ENCODE measurements at places on chromosomes 7 and 10.
A peak's percentile ranks its signal among the peaks of the same experiment; 100 is the strongest.

DNA sequence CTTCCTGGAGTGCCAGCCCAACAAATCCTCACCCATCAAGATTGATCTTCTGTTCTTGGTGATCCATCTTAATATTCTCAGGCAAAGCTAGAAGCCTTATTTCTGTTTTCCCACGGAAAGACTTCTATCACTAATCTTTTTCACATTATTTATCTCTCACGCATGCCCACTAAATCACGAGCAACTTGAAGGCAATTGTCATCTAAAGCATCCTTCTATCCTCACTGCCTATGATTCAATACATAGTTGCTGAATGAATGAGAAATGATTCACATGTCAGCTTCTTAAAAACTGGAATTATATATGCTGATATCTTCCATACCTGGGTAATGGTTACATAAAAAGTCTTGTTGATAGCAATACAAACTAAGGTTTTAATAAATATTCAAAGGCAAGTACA lies 12.6 kb upstream of the COL1A2 start:
- DNase-seq = no peak

DNA sequence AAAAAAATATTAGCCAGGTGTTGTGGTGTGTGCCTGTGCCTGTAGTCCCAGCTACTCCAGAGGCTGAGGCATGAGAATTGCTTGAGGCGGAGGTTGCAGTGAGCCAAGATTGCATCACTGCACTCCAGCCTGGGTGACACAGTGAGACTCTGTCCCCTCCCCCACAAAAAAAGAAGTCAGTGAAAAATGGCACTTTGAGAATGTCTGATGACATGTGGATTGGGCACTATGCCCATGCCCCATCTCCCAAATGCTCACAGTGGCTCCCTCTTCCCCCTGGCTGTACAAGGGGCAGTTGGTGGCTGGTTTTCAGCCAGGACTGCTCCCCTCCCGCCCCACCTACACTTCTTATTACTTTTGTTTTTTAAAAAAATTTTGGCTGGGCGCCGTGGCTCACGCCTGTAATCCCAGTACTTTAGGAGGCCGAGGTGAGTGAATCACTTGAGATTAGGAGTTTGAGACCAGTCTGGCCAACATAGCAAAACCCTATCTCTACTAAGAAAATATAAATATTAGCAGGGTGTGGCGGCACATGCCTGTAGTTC lies 26.1 kb downstream of the IL15RA start:
- DNase-seq = no peak

DNA sequence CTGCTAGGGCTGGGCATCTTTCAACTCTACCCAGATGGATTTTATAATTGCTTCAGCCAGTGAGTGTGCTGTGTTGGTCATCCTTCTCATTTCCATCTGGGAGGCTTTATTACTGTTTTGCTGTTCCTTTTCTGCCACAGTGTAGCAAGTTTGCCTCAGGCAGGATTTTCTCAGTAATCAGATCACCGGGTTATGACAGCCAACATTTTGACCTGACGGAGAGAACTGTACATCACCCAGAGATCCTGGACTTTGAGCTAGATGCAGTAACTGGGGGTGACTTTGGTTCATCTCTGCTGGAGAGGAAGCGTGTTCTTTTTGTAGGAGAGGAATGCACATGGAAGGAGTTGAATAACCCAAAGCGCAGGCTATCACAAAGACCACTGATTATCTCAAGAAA lies 111.8 kb upstream of the AGR3 start:
- no peak for DNase-seq

- no peak for DNase-seq
Observed at GRCh38 chr7:3274131-3274530, 26.9 kb upstream of the SDK1 start.

DNA sequence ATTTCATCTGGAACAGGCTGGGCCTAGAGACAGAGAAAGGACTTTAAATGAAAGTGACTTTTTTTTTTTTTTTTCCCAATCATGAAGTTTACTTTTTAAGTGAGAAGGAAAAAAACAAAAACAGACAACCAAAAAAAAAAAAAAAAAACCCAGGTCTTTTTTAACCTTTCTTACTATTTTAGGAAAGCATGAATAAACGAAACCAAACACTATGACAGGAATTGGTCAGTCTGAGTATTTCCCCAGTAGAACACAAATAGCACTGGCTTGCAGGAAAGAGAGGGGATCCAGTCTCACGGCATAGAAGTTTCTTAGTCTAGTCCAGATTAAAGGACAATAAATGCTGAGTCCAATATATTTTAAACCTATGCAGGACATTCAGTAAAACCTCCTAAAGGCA lies 180.5 kb upstream of the CCDC6 start:
- no peak for DNase-seq

GRCh38 chr10:70597856-70598815 lies 4.4 kb downstream of the PRF1 start:
- DNase-seq = no peak

DNA sequence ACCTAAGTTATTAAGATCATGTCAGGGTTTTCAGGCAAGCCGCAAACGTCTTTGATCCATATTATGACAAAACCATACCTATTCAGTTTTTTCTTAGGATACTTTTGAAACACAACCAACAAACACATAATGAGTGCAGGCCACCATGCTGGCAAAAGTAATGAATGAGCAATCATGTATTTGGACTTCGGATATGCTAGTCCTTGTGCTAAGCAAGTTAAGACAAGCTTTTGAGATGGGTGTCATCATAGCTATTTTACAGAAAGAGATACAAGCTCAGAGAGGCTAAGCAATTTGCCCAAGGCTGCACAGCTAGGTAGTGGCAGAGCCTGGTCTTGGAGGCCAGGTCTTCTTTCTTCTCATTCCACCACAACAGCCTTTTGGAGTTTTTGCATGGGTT lies 12.5 kb upstream of the KCNK18 start:
- no peak for DNase-seq

DNA sequence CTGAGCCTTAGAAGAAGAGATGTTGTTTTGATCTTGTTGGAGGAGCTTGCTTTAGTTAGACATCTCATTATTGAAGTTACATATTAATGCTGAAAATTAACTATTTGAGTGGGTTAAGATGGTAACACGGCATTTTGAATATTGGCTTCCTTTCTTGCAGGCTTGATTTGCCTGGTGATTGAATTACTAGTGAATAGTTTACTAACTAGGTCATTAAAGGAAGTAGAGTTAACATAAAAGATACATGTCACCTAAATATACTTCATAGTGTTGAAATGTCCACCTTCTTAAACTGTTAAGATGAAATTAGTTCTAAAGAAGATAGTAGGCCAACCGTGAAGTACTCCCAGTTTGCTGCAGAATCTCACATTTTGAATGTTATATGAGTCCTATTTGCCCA lies 18.5 kb downstream of the MPLKIP start:
- DNase-seq = no peak

- no peak for DNase-seq
Observed at GRCh38 chr7:80622541-80622940, 15.9 kb upstream of the CD36 start.

- no peak for DNase-seq
Observed at GRCh38 chr7:113731571-113731970, 187.2 kb downstream of the PPP1R3A start.

- DNase-seq = no peak
Observed at GRCh38 chr7:20030915-20031362, 186.2 kb downstream of the MACC1 start.

GRCh38 chr10:59808896-59809643 lies 55.8 kb upstream of the MRLN start:
- peak; percentile 26 for DNase-seq

GRCh38 chr7:112150823-112151641 lies 55.2 kb downstream of the DOCK4 start:
- DNase-seq = no peak

GRCh38 chr7:1977876-1978441 lies 254.8 kb downstream of the MAD1L1 start:
- no peak for DNase-seq

- DNase-seq = no peak
Observed at GRCh38 chr10:94016727-94017714, 23.3 kb downstream of the PLCE1 start.

GRCh38 chr7:121288894-121289293 lies 39.9 kb upstream of the WNT16 start:
- DNase-seq = no peak

- DNase-seq = no peak
Observed at GRCh38 chr10:69232736-69233480, 12.8 kb downstream of the HKDC1 start.

DNA sequence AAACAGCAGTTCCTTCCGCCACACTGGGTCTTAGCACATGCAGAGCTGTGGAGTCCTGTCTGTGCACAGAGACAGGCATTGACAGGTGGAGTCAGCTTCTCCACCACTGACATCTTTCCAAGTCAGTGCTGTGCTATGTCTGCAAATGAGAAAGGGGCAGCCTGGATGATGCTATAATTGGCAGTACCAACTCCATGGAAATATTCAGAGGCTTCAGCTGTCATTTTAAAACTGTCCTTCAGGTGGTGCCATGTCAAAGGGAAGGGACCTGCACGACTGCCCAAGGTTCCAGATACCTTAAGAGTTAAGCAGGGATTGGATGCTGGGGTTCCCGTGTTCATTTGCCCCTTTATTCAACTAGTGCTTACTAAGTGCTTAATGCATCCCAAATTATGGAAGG lies 258.0 kb upstream of the PRKCQ start:
- DNase-seq = no peak

GRCh38 chr7:17444673-17445072 lies 146.2 kb downstream of the AHR start:
- peak; percentile 86 for DNase-seq

- no peak for DNase-seq
Observed at GRCh38 chr7:157490465-157490912, 153.7 kb downstream of the DNAJB6 start.

DNA sequence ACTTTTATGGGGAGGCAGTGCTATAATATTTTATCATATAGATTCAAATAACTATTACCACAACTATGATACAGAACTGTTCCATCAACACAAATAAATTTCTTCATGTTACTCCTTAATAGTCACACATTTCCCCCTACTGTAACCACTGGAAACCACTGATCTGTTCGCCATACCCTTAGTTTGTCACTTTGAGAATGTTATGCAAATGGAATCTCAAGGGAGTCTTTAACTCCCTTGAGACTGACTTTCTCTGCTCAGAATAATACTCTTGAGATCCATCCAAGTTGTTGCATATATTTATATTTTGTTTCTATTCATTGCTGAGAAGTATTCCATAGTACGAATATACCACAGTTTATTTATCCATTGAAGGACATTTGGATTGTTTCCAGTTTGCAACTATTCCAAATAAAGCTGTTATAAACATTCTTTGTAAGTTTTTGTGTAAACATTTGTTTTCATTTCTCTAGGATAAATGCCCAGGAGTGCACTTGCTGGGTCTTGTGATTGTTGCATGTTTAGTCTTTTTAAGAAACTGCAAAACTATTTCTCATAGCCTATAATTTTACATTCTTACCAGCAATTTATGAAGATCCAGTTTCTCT lies 19.7 kb upstream of the PON2 start:
- DNase-seq = no peak

DNA sequence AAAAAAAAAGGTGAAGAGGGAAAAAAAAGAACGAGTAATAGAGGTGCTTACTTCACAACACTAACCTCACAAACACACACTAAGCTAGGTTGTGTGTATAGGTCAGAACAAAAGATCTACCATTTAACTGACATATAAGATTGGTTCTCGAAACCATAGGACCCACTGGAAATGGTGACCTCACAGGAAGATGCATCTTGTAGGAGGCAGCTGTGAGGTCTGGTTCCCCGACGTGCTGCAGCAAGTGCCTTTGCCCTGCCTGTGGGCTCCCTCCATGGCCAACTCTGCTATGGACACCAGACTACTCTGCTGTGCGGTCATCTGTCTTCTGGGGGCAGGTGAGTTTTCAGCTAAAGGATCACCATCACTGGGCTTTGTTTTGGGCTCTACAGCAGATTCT lies 133.8 kb upstream of the PRSS1 start:
- DNase-seq = no peak

DNA sequence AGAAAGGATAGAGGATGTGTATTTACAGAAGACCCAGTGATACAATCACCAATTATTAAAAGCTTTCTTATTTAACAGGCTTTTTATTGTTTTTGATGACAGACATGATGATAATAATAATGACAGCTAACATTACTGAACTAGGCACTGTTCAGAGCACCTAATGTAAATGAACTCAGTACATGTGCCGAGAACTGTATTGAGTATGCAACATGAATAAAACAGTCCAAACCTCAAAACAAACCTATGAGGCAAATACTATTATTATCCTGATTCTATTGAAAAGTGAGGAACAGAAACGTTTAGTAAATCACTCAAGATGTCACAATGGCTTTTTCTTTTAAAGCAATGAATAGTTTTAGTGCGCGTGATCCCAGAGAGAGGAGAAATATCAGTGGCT lies 27.1 kb downstream of the TAS2R16 start:
- DNase-seq = no peak
